Stimulated activated CD8-positive, alpha-beta memory T cell treated with anti-CD3 and anti-CD28 coated beads, Interleukin-15, amount 100 ng/mL, for 4 hours (primary cell): ENCODE measurements at places on chromosomes 2 and 18.

DNA sequence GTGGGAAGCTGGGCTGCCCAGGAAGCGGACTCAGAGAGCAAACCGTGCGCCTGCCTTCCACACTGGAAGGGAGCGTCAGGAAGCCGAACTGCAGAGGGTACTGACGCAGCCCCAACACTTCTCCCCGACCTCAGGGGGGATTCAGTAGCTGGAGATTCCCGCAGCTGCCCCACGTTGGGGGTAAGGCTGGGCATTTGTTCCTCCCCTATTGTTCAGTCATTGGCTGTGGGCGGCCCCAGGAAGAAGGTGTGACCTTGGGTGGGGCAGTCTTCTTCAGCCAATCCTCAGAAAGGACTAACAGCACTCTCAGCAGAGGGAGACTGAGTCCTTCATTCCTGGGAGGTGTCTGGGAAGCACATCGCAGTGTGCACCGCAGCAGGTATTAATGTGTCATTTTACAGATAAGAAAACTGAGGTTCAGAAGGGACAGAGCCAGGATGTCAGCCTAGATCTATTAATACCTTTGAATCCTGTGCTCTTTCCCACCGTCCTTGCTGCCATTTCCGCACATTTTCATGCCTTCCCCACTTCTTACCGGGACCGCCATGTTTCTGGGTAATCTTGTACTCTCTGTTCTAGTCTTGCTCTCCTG, 12.1 kb upstream of the C18orf32 start:
- DNase-seq: no peak

- DNase-seq: no peak
Observed at GRCh38 chr2:189959450-189959849, 103.1 kb downstream of the MSTN start.

GRCh38 chr2:85839461-85839860, 49.3 kb downstream of the ST3GAL5 start:
- no peak for DNase-seq

- no peak for DNase-seq
Observed at GRCh38 chr2:223560749-223561435, 41.3 kb downstream of the SCG2 start.

DNA sequence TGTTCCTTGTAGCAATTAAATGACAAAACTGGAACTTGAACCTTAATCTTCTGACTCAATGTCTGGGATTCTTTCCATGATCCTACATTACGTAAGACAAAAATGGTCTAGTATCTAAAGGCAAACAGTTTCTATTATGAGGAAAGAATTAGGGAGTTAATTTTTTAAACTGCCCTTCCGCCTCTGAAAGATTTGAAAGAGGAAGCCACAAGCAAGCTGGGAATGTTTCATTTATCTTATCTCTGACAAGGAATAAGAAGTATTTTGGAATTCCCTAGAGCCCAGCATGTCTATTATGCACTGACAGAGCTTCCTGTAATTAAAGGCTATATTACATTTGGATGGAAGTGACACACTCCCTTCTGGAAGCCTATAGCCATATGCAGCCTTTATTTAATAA, 558.8 kb upstream of the CDH2 start:
- DNase-seq: no peak

DNA sequence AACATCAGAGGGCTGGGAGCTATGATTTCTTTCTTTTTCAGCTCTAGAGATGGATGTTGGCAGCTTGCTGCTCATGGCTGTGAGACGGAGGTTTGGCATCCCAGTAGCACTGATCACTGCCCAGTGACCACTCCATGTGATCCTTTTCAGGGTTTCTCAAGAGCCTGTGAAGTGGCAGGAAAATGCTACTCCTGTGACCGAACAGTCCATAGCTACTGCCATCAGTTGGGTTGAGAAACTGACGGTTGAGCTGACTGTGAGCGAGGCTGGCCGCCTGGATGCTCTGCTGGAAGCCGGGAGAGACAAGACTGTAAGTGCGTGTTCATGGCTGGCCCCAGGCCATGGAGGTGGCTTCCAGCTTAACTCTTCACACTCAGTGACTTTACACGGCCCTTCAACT, 34.2 kb downstream of the VWA3B start:
- no peak for DNase-seq

- DNase-seq: no peak
Observed at GRCh38 chr18:78612801-78613200, 366.8 kb upstream of the SALL3 start.

- DNase-seq: no peak
Observed at GRCh38 chr18:37489998-37490397, 75.6 kb downstream of the CELF4 start.

- no peak for DNase-seq
Observed at GRCh38 chr18:61132031-61132430, 201.2 kb upstream of the CDH20 start.

DNA sequence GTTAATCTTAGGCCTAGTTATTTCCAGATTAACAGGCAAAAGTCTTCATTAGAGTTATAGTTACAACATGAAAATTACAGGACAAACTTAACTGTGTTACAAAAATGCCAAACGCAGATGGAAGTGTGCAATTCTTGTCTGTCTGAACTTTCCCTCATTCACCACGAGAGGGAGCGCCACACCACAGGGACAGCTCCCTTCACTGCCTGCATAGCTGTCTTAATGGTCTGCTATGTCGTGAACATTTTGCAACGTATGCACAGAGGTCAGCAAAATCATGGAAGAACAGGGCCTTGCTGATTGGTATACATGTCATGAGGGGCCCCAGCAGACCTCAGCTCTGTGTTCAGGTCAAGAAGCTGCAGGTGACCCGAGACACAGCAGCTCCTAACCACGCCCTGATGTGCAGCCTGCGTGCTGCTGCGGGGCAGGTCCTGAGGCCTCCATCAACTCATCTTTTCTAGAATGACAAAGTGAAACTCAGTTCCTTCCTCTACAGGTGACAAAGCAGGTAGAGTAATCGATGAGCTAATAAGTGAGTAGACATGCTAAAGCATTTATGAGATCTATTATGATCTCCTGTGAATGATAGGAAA, 78.8 kb upstream of the ATP8B1 start:
- DNase-seq: no peak

DNA sequence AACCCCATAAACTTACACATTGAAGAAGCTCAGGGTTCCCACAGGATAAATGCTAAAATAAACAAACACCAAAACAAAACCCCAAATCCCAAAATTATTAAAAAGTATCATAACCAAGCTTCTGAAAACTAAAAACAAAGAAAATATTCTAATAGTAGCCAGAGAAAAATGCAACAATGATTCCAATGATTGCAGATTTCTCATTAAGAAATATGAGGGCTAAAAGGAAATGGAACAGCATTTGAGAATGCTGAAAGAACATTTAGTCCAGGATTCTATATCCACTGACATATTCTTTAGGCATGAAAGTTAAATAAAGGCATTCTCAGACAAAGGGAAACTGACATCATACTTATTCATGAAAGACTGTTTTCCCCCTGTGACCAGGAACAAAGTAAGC, 212.4 kb downstream of the SLC4A10 start:
- no peak for DNase-seq

DNA sequence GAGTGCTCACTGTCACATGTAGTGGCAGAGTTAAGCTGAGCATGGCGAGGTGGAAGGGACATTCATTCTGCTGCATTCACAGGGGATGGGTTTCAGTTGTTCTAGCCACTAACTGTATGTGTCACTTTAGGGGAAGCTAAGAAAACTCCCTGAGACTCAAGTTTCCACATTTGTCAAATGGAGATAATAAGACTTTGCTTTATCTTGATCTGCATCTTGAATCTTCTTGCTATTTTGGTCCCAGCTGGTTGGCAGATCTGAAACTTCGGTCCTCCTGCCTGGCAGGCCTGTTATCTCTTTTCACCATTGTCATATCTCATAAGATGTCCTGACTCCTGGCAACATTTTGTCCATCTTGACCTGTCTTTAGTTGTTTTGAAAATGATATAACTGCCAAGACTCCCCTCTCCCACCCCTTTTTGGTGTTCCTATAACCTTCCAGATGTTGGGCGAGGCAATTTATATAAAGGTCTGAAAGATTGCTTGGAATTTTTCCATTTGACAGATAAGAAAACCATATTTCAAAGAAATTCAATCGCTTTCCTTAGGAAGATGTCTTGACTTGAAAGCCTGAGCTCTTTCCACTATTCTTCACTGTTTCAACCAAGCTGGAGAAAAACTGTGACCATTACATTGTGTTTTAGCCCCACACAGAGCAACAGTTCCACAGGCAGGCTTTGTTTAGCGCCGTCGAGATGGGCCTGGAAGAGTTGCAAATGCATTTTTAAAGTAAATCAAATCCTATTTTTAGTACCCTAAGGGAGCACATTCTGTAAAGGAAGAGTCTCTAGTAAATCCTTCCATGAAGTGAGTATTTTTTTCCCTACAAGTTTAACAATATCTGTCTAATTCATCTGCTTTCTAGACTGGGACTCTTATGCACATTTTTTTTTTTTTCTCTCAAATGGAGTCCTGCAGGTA, 33.4 kb downstream of the MYCN start:
- DNase-seq: no peak

GRCh38 chr18:6873040-6873751, 143.7 kb downstream of the ARHGAP28 start:
- DNase-seq: no peak

DNA sequence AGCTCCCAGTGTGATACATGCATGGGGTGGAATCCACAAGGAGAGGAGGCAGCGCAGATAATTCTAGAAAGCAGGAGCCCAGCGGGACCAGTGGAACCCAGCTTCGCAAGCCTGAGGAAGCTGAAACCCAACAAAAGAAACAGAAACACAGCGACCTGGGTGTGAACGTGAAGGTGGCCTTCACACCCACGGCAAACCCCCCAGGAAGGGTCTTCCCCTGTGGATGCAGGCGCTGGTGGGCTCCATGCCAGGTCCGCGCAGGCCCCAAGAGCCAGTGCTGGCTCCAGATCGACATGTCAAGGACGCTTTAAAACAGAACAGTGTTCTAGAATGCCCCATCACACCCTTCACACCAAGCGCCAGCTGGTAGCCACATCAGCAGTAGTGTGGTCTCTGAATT, 22.1 kb downstream of the KIF1A start:
- DNase-seq: no peak

DNA sequence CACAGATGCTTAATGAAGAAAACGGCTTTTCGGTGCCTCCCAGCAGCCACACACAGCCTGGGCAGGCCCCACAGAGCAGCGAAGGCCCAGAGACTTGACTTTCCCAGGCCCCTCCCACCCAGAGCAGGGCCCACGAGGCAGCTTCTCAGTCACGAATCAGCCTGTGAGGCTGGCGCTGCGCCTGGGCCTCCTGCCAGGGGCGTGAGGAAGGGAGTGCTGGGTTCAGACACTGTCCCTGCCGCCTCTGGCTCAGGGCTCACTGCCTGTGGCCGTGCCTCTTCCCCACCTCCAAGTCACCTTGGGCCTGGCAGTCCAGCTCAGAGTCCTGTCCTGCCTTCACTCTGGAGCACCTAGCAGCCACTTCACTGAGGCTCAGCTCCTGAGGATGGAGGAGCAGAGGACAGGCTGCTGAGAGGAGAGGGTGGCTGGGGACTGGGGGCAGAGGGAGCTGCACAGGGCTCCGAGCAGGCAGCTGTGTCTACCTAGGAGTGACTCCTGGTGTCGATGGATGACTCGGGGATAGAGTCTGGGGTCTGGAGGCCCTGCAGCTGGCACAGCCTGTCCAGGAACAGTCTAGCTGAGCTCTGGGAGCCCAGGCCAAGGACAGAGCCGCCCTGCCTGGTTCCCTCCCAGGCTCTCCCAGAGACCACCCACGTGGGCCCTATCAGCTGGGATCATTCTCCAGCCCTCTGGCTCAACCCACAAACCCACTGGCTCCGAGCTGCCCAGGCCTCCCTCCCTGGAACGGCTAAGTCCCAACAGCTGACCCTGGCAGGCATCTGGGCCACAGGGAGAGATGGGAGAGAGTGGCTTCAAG, 36.4 kb upstream of the FOSL2 start:
- no peak for DNase-seq

GRCh38 chr2:126115975-126116374, 540.0 kb upstream of the GYPC start:
- no peak for DNase-seq

GRCh38 chr18:67553437-67553836, 36.9 kb upstream of the DSEL start:
- no peak for DNase-seq

DNA sequence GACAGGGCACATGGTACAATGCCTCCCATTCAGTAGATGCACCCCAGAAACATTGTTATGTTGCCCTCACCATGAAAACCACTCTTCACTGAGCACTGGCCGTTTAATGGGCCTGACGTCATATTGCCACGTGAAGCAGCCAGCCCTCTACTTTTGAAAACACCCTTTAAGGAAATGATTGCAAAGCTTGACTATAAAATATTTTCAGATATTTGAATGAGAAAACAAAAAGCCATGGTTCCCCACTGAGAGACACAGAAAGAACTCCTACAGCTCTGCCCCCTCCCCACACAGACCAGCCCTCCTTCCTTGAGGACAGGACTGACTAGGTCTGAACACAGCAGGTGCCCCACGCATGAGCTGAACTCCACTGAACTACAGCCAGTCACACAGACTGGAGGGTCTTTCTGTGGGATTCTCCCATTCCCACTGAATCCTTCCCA, 349.1 kb downstream of the ANAPC1 start:
- DNase-seq: no peak

- DNase-seq: no peak
Observed at GRCh38 chr2:112679484-112679883, 33.7 kb downstream of the SLC20A1 start.

- DNase-seq: no peak
Observed at GRCh38 chr2:235568431-235568830, 74.6 kb downstream of the AGAP1 start.

GRCh38 chr18:78496079-78496478, 483.5 kb upstream of the SALL3 start:
- no peak for DNase-seq

DNA sequence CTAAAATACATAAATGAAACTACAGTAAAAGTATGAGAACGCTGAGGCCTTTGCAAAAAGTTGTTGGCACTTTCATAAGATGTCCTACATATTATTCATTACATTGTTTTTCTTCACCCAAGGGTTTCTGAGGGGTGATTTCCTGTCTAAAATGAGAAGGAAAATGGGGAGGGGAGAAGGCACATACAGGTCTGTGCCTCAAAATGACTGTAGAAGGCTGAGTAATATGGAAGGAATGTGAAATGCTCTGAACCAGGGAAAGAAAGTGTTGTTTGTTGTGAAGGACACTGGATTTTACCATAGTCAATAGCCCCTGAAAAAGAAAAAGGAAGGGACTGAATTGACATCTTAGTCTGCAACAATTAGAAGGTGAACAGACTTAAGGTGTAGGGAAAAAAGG, 99.5 kb upstream of the RNF152 start:
- no peak for DNase-seq

DNA sequence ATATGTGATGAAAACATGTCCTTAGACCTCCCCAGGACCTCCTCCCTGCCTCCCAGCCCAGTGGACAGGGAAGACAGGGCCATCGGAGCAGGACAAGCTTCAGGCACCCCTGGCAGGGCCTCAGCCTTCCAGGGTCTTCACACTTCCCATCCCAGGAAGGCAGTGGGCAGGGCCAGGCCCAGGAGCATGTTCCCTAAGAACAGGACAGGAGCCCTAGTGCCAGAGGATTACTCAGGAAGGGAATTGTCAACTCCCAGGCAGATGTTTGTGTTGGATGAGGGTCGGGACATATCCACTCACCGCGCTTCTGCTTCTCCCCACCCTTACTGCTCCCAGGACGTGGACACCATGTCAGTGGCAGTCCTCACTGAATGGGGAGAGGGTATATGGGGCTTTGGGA, 138.9 kb downstream of the TNS1 start:
- DNase-seq: no peak

GRCh38 chr2:105812180-105813044, 67.7 kb downstream of the NCK2 start:
- no peak for DNase-seq

- no peak for DNase-seq
Observed at GRCh38 chr2:100279586-100280534, 42.4 kb downstream of the LONRF2 start.

GRCh38 chr18:59318460-59319050, at the start of gene CPLX4:
Gene CPLX4 (minus strand): TSS chr18:59318649. CDS start chr18:59318462, 187 bp downstream.
- DNase-seq: no peak
